Suprapubic skin (tissue), 4 donors: ENCODE measurements at places on chromosomes 3 and 15. TPM values are rescaled to one million over a fixed set of nuclear protein-coding genes. Genes with fewer than 3 reads are reported as not detected.

ECE2 gene
- not detected for total RNA-seq

PTH1R gene
- total RNA-seq: 1.1 TPM

- DNase-seq: no peak
These were observed 100.4 kb downstream of the PPM1L start for GRCh38 chr3:160856450-160856849.

- no peak for DNase-seq
These were observed 184.2 kb downstream of the NR2F2 start for GRCh38 chr15:96514607-96515285.

GRCh38 chr15:85443593-85444087 lies 63.2 kb downstream of the AKAP13 start:
- DNase-seq: no peak
